ENCODE measurements at places on chromosomes 16 and 17.

GRCh38 chr17:34386343-34386696 lies 23.3 kb upstream of the CCL1 start:
- DNase-seq = no peak

- DNase-seq = no peak
Observed at GRCh38 chr17:57246257-57246656, 10.1 kb upstream of the MSI2 start.

- DNase-seq = peak; percentile 85
Observed at GRCh38 chr17:47810200-47810821, 11.3 kb downstream of the OSBPL7 start.

GRCh38 chr16:55732496-55732895 lies 76.7 kb downstream of the SLC6A2 start:
- no peak for DNase-seq

GRCh38 chr16:5065326-5065725 lies 430 bp downstream of the C16orf89 start:
- no peak for DNase-seq

DNA sequence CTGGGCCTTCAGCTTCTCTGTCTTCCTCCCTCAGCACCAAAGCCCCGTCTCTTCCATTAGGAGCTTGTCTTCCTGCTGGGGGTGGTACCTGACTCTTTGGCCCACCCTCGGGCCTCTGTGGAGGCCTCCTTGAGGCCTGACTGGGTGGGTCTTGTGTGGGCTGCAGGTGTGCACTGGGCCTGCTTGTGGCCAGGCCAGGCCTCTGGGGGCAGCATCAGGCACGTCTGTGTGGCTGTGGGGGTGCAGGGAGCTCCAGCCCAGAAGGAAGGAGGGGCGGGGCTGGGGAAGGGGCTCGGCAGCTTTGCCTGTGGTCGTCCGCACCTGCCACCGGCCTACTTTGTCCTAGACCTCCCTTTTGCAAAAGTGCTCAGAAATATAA lies 7.0 kb downstream of the PIGQ start:
- DNase-seq = no peak

DNA sequence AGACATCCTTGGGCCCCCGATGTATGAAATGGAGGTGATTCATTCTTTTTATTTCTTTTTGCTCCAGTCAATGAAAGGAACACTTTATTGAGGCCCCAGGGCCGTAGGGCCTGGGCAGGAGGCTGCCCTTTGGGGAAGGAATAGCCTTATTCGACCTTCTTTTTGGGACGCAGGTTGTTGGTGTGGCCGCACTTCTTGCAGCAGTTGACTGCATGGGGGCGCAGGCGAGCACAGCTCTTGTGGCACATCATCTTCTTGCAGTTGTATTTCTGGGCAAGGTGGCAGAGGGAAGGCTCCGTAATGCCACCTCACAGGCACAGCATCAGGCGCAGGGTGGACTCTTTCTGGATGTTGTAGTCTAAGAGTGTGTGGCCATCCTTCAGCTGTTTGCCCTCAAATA lies 50.9 kb downstream of the SIAH1 start:
- no peak for DNase-seq

- DNase-seq = no peak
Observed at GRCh38 chr17:78766743-78767294, 15.3 kb downstream of the CYTH1 start.

DNA sequence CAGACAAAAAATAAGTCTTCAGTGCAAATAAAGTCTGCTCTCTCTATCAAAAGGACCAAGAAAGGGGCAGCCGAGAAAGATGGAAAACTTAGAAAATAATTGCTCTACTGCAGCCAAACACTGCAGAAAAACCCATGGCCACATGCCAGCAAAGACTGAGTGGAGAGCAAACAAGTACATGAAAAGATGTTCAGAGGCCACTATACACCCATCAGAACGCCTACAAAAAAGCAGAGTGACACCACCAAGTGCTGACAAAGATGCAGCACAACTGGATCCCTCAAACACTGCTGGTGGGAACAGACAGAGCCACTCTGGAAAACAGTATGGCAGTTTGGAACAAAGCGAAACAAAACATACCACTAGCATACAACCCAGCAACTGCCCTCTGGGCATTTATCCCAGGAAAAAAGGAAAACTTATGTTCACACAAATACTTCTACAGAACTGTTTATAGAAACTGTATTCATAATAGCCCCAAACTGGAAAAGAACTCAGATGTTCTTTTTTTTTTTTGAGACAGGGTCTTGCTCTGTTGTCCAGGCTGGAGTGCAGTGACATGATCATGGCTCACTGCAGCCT lies 36.7 kb downstream of the KIAA0753 start:
- DNase-seq = peak; percentile 23

DNA sequence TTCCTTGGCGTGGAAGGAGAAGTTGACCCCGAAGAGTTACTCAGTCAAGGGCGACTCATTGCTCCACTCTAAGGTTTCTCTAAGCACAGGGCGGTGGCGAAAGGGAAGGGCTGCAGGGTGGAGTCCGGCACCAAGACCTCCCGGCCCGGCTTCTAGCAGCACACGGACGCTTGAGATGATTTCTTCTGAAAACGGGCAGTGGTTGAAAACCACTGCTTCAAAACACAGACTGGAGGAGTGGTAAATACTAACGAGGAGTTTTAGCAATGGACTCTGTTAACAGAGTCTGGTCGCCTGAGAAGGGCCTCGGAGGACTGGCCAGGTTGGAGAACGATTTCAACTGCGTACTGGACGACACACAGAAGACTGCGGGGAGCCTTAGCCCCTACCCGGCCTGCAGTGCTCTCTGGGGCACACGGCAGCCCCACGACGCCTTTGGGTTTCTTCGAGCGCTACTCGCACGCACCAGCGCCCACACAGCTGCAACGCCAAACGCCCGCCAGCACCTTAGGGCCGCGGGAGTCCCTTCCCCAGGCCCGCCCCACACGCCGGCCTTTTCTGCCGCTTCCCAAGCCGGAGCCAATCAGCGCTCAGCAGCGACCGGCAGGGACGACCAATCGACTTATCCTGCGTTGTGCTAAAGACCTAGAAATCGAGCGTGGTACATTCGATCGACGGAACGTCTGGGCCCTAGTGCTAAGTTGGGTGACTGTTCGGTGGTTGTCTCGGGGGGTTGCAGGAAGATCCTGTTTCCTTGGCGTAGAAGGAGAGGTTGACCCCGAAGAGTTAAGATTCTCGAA lies 14.4 kb upstream of the CA4 start:
- DNase-seq = peak; percentile 87

- no peak for DNase-seq
Observed at GRCh38 chr16:9344508-9344907, 253.1 kb downstream of the HAPSTR1 start.

- DNase-seq = no peak
Observed at GRCh38 chr17:8022360-8023003, 16.4 kb upstream of the ALOX15B start.

GRCh38 chr16:12747261-12747660 lies 56.4 kb downstream of the CPPED1 start:
- DNase-seq = no peak

DNA sequence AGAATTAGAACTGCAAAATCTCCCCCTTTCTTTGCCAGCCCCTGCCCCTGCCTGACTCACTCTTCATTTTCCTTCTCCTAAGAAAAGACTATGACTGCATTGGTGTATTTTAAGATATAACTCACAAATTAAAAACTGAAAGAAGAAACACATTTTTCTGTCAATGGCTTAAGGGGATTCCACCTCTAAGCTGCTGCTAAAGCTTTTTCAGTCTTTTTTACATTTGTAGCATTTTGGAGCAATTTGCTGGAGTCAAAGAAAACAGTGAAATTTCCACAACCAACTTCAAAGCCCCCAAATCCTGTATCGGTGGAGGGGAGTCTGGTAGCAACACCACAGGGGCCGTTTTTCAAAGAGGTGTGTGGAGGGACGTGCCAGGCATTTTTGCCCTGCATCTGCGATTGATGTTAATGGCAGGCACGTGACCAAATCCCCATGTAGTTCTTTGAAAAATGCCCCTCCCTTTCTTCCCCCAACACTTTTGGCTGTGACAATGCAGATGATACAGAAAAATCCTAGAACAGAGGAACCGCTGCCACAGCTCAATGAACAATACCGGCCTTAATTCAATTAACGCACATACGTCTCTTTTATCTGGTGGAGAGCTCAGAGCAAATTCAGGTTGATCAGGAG lies 28.5 kb downstream of the MAF start:
- no peak for DNase-seq

GRCh38 chr16:86566601-86566965 lies at the start of gene FOXC2:
Gene FOXC2, plus strand, starts transcription at chr16:86566829. Its CDS starts 507 bp downstream, at chr16:86567336.
- DNase-seq = peak; percentile 96

- DNase-seq = no peak
Observed at GRCh38 chr17:46792071-46792470, 26.4 kb downstream of the WNT3 start.

- peak; percentile 91 for DNase-seq
Observed at GRCh38 chr16:47732523-47733111, 271.5 kb downstream of the PHKB start.

GRCh38 chr16:23296994-23297393 lies 5.1 kb upstream of the SCNN1B start:
- no peak for DNase-seq

GRCh38 chr17:81076141-81076679 lies 41.3 kb downstream of the BAIAP2 start:
- DNase-seq = no peak

GRCh38 chr17:18122990-18123753 lies 14.6 kb downstream of the MYO15A start:
- DNase-seq = no peak

DNA sequence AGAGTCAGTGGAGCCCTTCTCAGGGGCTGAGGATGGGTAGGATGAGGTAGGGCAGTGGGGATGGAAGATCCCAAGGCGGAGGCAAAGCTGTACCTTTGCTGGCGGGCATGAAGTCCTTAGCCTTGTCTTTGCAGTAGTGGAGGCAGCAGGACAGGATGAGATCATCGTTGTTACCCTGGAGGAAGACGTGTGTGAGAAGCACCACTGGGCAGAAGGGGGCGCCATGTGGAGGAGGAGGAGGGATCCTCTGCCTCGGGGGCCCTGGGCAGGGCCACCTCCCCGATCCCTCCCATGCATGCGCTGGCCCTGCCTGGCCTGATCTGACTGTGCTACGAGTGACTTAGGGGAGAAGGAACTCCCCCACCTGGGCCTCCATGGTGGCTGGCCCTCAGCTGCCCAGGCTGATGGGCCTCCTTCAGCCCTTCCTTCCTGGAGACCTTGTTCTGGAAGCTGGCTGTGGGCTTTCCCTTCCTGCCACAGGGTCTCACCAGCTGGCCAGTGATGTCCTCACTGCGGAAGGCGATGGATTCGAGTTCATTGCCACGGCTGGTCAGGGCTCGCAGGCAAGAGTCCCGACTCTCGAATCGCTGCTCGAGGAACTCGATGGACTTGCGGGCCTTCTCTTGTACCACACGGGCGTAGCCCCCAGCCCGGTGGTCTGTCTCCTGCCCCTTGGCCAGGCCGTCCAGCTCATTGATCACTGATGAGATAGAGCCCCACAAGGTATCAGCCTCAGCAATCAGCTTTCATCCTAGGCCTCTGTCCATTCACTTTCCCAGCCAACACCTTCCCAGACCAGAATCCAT lies 10.3 kb downstream of the HIC1 start:
- peak; percentile 68 for DNase-seq

- peak; percentile 35 for DNase-seq
Observed at GRCh38 chr17:62714016-62714777, 86.7 kb downstream of the MRC2 start.

DNA sequence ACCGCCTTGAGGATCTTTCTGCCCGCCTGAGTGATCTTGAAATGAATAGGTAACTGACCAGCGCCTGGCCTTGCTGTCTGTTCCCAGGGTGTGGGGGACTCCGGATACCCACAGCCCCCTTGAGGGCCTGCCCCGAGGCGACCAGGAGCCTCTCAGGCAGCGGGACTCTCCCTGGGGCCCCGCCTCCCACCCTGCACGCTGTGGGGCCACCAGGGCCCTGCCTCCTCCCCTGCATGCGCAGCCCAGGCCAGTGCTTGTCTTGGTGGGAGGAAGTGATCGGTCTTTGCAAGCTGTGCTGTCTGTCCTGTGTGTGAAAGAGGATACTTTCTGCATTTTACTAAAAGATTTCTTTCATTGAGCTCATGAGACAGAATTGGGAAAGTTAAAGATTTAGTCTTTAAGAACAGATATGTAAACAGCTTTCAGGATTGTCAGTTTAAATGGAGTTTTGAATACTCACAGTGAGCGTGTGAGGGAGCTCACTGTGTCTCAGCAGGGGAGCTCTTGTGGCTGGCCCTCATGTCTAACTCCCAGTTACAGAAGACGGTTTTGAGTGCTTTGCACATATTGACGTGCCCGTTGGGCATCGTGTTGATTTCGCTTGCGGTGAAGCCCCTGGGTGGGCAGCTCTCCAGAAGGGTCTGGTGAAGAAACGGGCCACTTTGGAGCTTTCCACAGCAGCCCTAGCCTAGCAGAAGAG lies 36.1 kb upstream of the CAPN15 start:
- no peak for DNase-seq

DNA sequence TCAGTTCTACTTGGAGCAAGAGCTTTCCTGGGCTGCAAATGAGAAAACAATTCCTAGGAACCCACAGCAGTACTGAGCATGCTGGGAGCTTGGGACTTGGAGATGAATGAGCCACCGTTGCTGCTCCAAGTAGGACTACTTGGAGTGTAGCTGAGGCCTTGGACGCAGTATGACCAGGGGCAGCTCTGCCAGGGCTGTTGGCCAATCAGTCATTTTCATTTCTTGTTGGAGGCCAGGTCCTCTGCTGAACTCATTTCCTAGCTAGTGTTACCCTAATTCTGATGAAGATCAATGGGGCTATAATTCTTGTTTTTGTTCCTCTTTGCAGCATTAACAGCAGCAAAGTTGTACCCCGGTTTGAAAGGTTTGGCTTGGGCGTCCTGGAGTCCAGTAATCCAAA lies 8.0 kb upstream of the LGALS9 start:
- no peak for DNase-seq

GRCh38 chr17:8021565-8022359 lies 17.1 kb upstream of the ALOX15B start:
- DNase-seq = no peak

- peak; percentile 4 for DNase-seq
Observed at GRCh38 chr16:51473091-51473490, 322.0 kb upstream of the SALL1 start.

DNA sequence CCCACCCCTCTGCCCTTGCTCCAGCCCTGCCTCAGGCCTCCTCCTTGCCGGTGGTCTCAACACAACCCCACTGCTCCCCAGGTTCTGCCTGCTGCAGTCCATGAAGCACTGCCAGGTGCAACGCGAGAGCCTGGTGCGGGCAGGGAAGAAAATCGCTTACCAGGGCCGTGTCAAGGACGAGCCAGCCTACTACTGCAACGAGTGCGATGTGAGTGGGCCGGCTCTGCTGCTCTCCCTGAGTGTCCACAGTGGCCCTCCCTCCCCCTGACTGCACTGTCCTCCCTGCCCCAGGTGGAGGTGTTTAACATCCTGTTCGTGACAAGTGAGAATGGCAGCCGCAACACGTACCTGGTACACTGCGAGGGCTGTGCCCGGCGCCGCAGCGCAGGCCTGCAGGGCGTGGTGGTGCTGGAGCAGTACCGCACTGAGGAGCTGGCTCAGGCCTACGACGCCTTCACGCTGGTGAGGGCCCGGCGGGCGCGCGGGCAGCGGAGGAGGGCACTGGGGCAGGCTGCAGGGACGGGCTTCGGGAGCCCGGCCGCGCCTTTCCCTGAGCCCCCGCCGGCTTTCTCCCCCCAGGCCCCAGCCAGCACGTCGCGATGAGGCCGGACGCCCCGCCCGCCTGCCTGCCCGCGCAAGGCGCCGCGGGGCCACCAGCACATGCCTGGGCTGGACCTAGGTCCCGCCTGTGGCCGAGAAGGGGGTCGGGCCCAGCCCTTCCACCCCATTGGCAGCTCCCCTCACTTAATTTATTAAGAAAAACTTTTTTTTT lies 1.8 kb upstream of the TMEM88 start:
- DNase-seq = no peak

GRCh38 chr17:74569020-74570003 lies 2.0 kb upstream of the CD300H start:
- DNase-seq = peak; percentile 94

Data from fibroblast of the aortic adventitia (primary cell).